ENCODE measurements at places on chromosomes 5 and 9. TPM values are rescaled to one million over a fixed set of nuclear protein-coding genes. Genes with fewer than 3 reads are reported as not detected.
A peak's percentile ranks its signal among the peaks of the same experiment; 100 is the strongest.

- H3K36me3 ChIP-seq, result no peaks in the 10 kb centered on the region
- peaks cover 9% of the 10 kb centered on the region for H3K4me1 ChIP-seq
- H3K27ac ChIP-seq, result no peak overlapping the region
- H3K27me3 ChIP-seq, result no peaks in the 10 kb centered on the region
- DNase-seq, result no peak
Measured at GRCh38 chr9:33197279-33198152, 30.4 kb upstream of the B4GALT1 start.

GRCh38 chr9:137461663-137462395, 2.7 kb upstream of the NSMF start:
- H3K27ac ChIP-seq, result no peak overlapping the region
- H3K36me3 ChIP-seq, result no peaks in the 10 kb centered on the region
- peaks cover 21% of the 10 kb centered on the region for H3K4me1 ChIP-seq
- DNase-seq, result peak; percentile 88
- no peaks in the 10 kb centered on the region for H3K27me3 ChIP-seq
- peak overlapping the region; percentile 76 for H3K4me3 ChIP-seq

SCGB3A2 gene
- not detected for total RNA-seq

TMC1 gene
- total RNA-seq, result not detected

DNA sequence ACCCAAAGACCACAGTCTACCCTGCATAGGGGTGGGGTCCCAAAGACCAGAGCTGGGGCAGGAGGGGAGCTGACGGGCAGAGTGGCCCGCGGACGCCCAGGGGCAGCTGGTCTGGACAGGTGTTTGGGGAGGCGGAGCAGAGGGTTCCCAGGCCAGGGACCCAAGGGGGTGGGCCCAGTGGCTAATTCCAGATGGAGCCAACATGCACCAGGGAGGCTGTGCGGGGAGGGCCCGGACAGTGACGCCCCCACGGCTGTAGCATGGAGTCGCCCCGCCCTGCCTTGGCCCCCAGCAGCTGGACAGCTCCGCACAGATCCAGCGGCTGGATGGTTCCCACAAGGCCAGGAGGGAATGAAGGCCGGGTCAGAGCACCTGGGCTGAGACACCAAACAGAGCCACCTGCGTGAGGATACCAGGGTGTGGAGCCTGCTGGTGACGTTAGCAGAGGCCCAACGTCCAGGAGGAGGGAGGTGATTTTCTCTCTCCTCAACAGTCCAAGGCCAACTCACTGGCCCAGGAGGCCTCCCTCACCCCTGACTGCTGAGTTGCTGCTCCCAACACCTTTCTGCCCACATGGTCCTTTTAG, 55.3 kb upstream of the EGFL7 start:
- no peaks in the 10 kb centered on the region for H3K4me1 ChIP-seq
- H3K27ac ChIP-seq, result no peak overlapping the region
- no peak overlapping the region for H3K4me3 ChIP-seq
- no peaks in the 10 kb centered on the region for H3K36me3 ChIP-seq
- DNase-seq, result no peak

Data from activated T-cell treated with anti-CD3 and anti-CD28 coated beads, Interleukin-2, amount 50 U/mL, for 72 hours (primary cell).